ENCODE measurements at places on chromosomes 3 and 15.

DNA sequence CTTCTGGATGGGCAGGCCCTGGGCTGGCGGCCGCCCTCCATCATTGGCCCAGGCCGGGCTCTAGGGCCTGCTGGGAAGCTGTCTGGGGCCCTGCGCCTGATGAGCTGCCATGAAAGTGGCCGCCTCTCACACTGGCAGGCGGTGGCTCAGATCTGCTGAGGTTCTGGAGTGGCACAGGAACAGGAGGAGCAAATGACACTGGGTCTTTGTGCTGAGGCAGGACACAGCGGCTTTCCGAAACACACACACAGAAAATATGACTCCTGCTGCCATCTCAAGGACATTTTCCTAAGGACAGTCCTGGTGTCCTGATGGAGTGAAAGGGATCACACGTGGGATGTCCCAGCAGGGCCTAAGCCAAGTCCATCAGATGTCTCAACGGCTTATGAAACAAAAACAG lies 103.5 kb downstream of the NUP210 start:
- no peak overlapping the region for H3K27ac ChIP-seq
- peaks cover 6% of the 10 kb centered on the region for H3K36me3 ChIP-seq
- no peak for DNase-seq
- no peaks in the 10 kb centered on the region for H3K27me3 ChIP-seq
- H3K4me1 ChIP-seq, result no peaks in the 10 kb centered on the region

DNA sequence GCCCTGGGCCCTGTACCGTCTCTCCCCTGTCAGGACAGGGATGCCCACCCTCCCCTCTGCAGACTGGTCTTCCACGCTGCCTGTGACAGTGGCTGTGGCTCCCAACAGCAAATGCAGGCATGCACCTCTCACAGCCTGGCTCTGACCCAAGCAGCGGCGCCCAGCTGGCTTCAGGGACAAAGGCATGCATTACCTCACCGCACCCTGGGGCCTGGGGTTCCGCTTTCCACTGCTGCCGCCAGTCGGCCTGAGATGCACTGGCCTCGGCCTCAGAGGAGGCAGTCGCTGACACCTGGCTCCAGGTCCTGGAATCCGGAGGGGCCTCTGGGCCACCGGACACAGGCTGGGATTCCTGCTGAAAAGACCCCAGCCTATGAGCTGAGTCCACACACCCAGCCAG lies 70.3 kb downstream of the SCN5A start:
- no peak overlapping the region for H3K4me3 ChIP-seq
- peak; percentile 15 for DNase-seq
- H3K36me3 ChIP-seq, result no peaks in the 10 kb centered on the region
- H3K4me1 ChIP-seq, result no peaks in the 10 kb centered on the region
- H3K27me3 ChIP-seq, result peaks cover 4% of the 10 kb centered on the region

GRCh38 chr3:140252812-140253656 lies 318.0 kb downstream of the CLSTN2 start:
- H3K27me3 ChIP-seq, result peaks cover 2% of the 10 kb centered on the region
- H3K4me1 ChIP-seq, result no peaks in the 10 kb centered on the region
- H3K4me3 ChIP-seq, result no peak overlapping the region
- DNase-seq, result no peak
- no peak overlapping the region for H3K27ac ChIP-seq

- DNase-seq, result no peak
- peaks cover 4% of the 10 kb centered on the region for H3K27me3 ChIP-seq
- H3K4me1 ChIP-seq, result peaks cover 23% of the 10 kb centered on the region
- H3K36me3 ChIP-seq, result no peaks in the 10 kb centered on the region
- H3K27ac ChIP-seq, result no peak overlapping the region
- no peak overlapping the region for H3K4me3 ChIP-seq
Observed at GRCh38 chr3:122975163-122975923, 52.2 kb downstream of the SEMA5B start.

DNA sequence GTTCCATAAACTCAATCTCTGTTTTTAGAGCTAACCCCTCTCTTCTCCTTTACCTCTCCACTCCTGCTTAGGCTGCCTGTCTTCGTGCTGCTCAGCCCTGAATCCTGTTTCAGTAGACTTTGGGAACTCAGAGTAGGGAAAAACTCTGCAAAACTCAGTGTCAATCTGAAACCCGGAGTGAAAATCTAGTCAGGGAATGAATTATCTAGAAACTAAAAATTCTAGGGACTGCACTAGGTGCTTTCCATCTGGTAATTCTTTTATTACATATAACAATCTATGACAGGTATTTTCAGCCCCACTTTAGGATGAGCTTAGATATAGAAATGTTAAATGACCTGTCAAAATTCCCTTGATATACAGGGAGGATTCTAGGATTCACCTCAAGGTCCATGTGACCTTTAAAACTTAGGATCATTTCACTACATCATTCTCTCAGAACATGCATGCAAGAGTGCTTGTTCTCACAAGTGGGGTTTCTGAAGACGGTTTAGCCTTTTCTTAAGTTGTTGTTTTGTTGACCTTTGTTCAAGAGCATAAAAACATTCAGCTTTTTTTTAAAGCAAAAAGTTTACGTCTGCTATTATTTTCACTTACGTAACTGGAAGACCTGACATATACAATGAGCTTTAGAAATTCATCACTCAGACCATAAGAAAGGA lies 108.2 kb upstream of the MBNL1 start:
- H3K4me1 ChIP-seq, result no peaks in the 10 kb centered on the region
- peaks cover 6% of the 10 kb centered on the region for H3K27me3 ChIP-seq
- no peak overlapping the region for H3K27ac ChIP-seq
- no peak overlapping the region for H3K4me3 ChIP-seq

DNA sequence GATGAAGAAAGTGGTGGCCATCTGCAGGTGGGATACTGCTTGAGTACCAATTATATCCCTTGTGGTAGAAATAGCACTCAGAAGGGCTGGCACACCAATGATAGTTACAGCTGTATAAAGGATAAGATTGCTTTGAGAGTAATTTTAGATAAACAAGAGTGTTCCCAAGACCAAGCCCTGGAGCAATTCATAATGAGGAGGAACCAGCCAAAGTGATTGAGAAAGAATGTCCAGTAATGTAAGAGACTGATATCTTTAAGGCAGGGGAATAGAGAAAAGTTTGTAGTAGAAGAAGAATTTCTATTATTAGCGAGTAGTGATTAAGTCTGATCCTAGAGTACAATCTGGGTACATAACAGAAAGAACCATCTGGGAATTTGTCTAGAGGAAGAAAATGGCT lies 945.1 kb downstream of the OTOL1 start:
- no peak overlapping the region for H3K27ac ChIP-seq
- no peak for DNase-seq
- no peaks in the 10 kb centered on the region for H3K27me3 ChIP-seq
- H3K36me3 ChIP-seq, result no peaks in the 10 kb centered on the region
- no peak overlapping the region for H3K4me3 ChIP-seq
